Amniotic stem cell (primary cell): ENCODE measurements at places on chromosomes 5 and 9.

DNA sequence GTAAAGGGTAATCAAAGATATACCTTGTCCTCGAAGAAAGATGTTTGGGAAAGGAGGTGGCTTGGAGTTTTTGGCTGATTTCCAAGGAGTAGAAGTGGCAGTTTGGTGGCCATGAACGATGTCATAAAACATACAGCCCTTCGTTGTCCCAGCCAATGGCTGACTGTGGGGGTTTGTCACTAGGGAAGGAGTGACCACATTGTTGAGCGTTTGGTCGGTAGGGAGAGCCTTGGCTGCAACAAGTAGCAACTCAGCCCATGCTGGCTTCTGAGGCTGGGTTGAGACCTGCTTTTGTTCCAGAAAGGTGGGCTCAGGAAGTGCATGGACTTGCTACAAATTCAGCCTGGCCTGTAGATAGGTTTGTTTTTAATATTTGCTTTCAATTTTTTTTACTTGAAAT, 128.3 kb downstream of the BOD1 start:
- no peak for DNase-seq

GRCh38 chr9:127884427-127884911, 7.0 kb upstream of the AK1 start:
- DNase-seq = no peak

DNA sequence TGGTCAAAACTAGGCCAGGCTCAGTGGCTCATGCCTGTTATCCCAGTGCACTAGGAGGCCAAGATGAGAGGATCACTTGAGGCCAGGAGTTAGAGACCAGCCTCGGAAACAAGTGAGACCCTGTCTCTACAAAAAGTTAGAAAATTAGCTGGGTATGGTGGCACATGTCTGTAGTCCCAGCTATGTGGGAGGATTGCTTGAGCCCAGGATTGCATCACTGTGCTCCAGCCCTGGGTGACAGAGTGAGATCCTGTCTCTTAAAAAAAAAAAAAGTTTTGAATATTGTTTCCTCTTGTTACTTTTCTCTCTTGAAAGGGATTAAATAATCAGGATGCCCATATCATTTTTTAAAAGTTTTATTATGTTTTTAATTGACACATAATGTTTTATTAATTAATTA, 7.6 kb downstream of the ARHGEF37 start:
- no peak for DNase-seq

DNA sequence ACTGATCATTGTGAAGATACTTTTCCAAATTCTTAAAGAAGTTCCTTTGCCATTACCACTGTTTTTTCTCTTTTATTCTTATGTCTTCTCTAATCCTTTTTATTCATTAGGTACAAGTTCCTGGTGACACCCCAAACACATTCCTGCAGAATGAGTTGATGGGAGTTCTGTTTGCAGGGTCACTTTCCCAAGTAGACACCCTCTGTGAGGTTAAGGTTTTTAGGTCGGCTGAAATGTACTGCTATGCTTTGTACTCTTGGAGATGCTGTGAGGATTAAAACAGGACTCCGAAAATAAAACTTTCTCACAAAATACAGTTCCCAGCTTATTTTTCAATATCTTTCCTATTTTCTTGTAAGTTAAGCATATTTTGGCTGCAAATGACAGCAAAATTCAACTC, 143.3 kb upstream of the TLE4 start:
- no peak for DNase-seq

GRCh38 chr5:10969684-10970180, 208.7 kb upstream of the DAP start:
- DNase-seq = no peak

DNA sequence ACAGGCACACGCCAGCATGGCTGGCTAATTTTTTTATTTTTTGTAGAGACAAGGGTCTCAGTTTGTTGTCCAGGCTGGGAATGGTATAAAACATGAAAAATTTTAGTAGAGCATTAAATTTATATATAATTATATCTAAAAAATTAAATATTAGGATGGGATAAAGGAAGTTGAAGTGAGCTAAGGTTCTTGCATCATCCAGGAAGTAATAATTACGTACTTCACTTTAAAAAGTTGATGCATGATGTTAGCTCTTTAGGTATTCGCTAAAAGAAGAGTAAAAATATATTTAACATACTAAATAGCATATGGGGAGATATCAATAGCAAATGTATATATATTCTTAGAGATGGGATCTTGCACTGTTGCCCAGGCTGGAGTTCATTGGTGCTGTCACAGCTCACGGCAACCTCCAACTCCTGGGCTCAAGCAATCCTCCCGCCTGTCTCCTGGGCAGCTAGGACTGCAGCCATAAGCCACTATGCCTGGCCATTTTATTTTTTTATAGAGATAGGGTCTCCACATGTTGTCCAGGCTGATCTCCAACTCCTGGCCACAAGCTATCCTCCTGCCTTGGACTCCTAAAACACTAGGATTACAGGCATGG, 12.3 kb downstream of the DCAF10 start:
- no peak for DNase-seq

DNA sequence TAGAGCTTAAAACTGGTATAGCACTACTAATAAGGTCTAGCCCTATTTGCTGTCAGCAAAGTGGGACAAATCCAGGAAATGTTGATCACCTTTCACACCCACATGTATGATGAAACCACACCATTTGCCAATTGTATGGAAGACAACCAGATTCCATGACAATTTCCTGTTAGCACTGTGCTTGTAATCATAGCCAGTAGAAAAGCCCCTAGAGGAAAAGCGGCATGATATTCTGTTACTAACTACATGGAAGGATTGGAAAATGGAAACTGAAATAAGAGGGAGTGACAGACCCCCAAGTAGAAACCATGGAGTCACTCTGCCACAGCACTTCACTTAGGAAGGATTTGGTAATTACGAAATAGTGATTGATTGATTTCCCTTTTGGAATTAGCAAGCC, 923 bp downstream of the SPATA6L start:
- no peak for DNase-seq

DNA sequence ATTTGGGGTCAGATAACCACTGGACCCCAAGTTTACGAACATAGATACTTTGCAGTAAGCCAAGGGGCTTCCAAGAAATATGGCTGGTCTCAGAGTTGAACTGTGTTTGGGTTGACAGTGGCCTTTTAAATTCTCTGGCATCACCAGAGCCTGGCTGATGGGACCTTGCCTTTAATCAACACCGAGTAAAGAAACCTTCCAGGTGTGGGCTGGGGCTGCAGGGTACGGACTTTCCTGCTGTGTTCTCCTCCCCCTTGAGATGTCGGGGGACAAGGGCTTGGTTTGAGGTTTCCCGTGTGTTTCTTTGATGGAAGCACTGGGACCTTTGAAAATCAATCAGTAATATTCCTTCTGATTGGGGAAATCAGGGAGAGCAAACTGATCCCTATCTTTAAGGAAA, 140.1 kb downstream of the MTX3 start:
- no peak for DNase-seq

DNA sequence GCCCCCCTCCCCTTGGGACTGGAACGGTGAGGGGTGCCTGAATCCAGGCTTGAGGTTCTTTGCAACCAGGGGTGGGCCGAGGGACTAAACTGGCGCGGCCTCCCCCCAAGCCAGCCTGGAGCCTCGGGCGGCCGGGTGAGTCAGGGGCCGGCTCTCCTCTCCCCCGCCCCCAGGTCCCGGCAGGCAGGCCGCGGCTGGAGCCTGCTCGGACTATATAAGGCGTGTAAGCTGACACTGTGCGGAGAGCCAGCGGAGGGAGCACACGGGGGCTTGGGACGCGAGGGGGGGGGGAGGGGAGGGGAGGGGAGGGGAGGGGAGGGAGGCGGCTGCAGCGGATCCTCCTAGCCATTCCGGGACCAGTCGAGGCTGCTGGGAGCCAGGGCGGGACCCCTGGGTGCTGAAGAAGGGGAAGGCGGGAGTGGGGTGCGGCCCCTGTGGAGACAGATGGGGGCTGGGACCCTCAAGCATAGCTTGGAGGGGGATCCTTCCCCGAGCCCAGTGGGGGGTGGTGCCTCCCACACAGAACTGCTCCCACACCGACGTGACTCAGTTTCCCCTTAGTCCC, 595 bp downstream of the PDLIM7 start:
- peak; percentile 83 for DNase-seq

GRCh38 chr5:62960781-62961180, 382.2 kb downstream of the LRRC70 start:
- no peak for DNase-seq

- no peak for DNase-seq
These were observed 2.5 kb upstream of the AQP7 start for GRCh38 chr9:33404788-33405362.

DNA sequence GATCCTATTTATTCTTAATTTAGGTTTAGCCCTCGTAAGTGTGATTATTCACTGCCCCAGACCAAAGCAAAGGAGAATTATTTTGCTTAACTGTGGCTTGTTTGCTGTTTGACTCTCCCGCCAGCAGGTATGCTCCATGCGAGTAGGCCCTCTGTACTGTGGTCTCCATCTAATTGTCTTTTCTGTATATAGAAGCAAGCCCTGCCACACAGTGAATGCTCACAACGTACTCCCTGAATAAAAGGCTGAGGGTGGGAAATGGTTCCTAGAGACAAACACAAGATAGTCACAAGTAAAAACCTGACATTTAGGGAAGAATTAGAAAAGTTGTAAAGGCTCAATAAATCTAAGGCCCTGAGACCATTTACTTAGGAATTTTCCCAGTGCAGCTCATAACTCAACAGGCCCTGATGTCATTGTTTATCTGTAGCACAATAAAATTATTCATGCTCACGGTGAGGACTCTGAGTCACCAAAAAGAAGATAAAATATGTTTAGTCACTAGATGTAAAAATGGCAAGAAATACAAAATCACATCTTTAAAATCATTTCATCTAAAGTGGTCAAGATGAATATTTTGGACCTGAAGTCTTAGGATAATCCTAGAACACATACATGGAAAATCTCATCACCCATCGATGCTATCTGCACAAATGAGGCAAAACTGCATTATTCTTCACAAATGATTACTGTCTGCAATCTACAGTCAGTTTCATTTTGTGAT, 473.2 kb downstream of the ENC1 start:
- peak; percentile 74 for DNase-seq

DNA sequence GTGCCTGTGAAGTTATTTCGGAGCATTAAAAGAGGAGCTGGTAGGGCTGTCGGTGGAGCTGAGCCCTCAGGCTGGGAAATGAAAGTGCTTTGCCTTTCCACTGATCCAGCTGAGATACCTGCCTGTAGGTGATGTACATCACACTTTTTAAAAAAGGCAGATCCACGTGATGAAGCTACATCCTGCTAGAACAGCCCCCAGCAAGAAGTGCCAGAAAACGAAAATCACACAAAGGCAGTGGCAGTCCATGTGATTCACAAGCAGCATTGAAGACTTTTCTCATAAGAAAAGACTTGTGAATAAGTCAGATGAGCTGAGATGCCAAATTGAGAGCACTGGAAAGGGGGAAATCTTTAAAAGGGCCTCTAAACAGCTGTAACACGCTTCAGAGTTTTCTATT, 765.1 kb downstream of the PTPRD start:
- DNase-seq = no peak

GRCh38 chr5:138807182-138807581, 54.0 kb downstream of the CTNNA1 start:
- DNase-seq = no peak

DNA sequence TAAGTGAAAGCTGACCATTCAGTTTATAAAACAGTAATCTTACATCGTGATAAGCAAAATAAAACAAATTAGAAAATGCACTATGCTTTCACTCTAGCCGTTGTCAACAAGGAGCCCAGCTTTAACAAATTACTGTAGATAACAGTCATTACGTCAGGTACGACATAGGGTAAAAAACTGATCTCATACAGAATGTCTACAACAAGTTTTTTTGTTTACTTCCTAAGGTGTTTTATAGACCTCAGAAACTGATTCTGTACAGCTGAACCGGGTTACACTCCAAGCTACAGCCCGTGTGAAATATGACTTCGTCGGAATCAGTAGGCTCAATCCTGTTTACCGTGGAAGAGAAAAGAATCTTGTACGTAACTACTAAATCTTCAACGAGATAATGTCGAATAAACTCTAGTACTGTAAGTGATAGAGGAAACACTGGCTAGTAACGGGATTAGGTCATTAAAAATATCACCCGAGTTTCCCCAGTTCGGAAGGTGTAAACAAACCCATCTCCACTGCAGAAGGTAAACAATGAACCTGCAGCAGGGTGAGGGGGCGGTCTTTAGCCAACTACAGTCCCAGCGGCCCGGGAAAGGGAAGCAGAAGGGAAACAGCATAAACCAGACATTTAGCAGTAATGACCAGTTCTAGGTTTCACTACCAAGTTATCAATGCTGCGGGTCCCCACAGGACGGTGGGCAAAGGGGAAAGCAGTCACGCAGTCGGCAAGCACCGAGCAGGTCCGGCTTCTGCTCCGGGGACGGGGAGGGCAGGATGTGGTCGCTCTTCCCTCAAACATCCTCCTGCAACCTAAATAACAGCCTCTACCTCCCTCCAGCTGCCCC, 1.1 kb downstream of the RICTOR start:
- no peak for DNase-seq

DNA sequence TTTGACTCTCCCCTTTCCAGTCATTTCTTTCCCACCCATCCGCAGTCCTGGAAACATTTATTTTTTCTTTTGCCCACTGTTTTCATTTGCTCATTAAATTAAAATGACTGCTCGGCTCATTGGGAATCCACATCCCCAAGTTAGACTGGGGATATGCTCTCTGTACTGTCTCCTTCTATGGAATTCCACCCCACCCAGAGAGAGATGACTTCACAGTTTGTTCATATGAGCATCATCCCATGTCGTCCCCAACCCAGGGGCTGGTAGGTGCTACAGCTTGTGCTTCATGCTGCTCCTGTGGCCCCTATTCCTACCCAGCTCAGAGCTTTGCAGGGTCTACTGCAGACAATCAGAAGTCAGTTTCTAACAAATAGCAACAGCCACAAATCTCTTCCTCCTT, 16.5 kb upstream of the RARS1 start:
- no peak for DNase-seq

- DNase-seq = no peak
These were observed 286.9 kb downstream of the GADD45G start for GRCh38 chr9:89891591-89892304.

- no peak for DNase-seq
These were observed 28.5 kb upstream of the NKD2 start for GRCh38 chr5:980001-980588.

DNA sequence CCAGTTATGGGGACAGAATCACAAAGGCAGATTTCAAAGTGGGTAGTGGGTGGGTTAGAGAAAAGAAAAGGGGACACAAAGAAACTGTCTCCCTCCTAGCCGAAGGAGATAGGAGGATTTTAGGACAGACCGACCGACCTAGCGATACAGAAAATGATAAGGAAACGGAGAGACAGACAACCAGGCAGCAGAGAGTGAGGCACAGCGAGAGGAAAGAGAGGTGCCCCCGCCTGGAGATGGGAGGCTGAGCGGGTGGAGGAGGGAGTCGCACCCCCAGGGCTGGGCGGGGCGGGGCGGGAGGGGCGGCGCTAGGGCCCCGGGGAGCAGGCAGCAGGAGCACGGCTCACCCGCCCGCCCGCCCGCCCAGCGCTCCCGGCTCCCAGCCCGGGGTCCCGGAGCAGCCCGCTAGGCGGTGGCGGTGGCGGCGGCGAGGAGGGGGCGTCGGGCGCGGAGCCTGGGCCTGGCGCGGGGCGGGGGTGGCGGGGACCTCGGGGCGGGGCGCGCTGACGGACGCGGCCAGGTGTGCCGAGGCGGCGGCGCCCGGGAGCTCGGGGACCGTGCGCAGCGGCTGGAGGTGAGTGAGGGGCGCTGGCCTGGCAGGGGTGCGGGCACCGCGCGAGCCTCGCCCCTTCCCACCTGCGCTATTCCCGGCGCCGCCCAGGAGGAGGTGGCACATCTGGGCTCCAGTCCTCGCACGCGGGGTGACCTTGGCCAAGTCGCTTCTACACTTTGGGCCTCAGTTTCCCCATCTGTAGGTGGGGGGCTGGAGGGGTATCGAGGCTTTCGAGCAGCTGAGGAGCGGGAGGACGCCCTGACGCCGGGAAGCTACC, 15.9 kb upstream of the SYNPO start:
- no peak for DNase-seq

- DNase-seq = no peak
These were observed 140.6 kb upstream of the MOCS2 start for GRCh38 chr5:53250201-53250550.
